Activated naive CD4-positive, alpha-beta T cell treated with anti-CD3 and anti-CD28 coated beads for 36 hours (primary cell): ENCODE measurements at places on chromosomes 5 and 9. TPM values are rescaled to one million over a fixed set of nuclear protein-coding genes. Genes with fewer than 3 reads are reported as not detected.

GRCh38 chr5:65132386-65132785 lies 349.3 kb downstream of the ADAMTS6 start:
- no peak for DNase-seq

DNA sequence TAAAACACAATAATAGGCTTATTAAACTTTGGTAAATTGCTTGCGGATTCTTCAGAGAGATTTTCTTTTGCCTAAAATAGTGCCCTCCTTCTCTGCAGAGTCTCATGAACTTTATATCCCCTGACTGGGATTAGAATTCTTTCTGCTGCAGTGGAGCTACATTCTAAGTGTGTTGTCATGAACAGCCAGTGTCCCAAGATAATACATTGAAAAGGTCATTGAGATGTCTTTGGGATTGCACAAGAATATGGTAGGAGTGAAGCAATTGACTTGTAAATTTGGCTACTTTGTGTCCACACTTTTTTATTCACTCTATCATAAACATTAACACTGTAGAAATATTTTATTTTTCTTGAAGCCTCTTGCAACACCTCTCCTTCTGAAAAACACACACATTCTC lies 604.5 kb downstream of the GABRG2 start:
- DNase-seq, result no peak

The ALAD gene
- 17.7 TPM for total RNA-seq

- no peak for DNase-seq
Observed at GRCh38 chr5:170132269-170132975, 26.7 kb downstream of the FOXI1 start.

DNA sequence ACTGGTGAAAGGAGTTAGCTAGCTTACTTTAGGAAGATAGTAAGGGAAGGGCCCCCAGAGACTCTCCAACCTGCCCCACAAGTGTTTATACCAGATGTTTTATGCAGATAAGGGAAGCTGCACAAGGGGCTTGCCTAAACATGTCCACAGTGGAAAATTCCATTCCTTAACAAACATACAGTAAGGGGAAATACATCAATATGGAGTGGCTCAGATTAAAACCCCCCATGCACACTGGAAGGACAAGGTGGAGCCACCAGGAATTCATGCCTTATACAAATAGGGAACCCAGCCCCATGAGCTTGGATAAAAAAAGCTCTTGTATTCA lies 106.3 kb upstream of the GPBP1 start:
- no peak for DNase-seq

The HTR1A gene
- total RNA-seq, result not detected

DNA sequence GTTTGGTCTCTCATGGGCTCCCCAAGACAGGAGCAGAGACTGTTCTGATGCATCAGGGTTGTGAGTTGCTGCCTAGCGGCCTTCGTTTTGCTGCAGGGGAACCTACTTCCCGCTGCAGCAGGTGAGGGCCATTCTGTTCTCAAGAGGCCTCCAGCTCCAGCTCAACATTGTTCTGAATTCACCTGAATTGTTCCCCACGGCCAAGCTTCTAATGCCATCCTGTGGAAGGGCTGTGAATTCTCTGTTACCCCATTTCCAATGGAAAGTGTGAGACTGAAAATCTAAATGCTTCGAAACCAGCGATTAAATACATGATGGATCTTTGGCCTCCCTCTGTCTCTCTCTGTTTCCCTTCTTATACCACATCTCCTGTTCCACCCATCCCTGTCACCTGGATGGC lies 349.1 kb upstream of the DAP start:
- no peak for DNase-seq

DNA sequence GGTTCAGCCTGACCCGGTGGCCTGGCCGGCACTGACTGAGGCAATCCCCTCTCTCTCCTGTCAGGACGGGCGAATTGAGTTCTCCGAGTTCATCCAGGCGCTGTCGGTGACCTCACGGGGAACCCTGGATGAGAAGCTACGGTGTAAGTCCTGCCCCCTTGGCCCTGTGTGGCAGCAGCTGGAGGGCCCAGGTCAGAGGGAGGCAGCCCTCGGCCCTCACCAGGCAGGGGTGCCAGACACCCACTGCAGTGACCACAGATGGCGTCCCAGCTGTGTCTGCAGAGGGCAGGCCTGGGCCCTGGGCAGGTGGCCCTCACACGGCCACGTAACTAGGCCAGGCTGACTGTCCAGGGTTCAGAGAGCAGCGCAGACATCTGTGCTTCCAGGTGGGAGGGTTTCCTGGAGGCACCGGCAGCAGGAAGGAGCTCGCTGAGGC lies 45.9 kb upstream of the HMCN2 start:
- DNase-seq, result no peak

The PCDHGA11 gene
- 0.17 TPM for total RNA-seq

The PKD2L2 gene
- total RNA-seq, result not detected

GRCh38 chr5:74257645-74258313 lies 382.7 kb downstream of the ENC1 start:
- DNase-seq, result no peak

- no peak for DNase-seq
Observed at GRCh38 chr9:10026443-10026984, 586.3 kb downstream of the PTPRD start.

- DNase-seq, result no peak
Observed at GRCh38 chr5:54577528-54577927, 60.0 kb downstream of the SNX18 start.

The PGGT1B gene
- total RNA-seq, result 37.4 TPM

The F2R gene
- total RNA-seq, result 0.42 TPM

- DNase-seq, result no peak
Observed at GRCh38 chr5:164052536-164053093, 547.2 kb downstream of the MAT2B start.

The PCDHGB6 gene
- total RNA-seq, result 0.05 TPM

GRCh38 chr5:153968761-153969562 lies 69.7 kb downstream of the FAM114A2 start:
- no peak for DNase-seq

- DNase-seq, result no peak
Observed at GRCh38 chr5:172618574-172619365, 22.3 kb upstream of the NEURL1B start.

The C5orf58 gene
- total RNA-seq, result not detected

DNA sequence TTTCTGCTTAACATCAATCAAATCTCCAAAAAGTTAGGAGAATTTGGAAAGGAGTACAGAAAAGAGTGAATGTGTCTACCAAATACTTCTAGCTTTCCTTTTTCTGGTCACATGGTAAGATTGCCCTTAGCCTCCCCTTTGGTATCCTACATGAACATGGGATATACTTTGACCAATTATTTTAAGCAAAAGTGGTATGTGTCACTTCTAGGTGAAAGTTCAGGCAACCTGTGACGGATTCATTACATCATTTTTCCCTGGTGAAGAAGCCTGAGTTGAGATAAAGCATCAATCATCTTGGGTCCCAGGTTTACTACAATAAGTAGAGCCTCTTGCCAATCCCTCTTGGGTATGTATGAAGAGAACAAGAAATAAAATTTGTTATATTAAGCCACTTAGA lies 419.2 kb downstream of the PDE4D start:
- DNase-seq, result no peak

The ACER2 gene
- total RNA-seq, result 2.0 TPM

GRCh38 chr5:25863811-25864210 lies 1174.6 kb downstream of the CDH9 start:
- DNase-seq, result no peak

The CATSPER3 gene
- total RNA-seq, result not detected
